ENCODE measurements at places on chromosomes 7 and 10. TPM values are rescaled to one million over a fixed set of nuclear protein-coding genes. Genes with fewer than 3 reads are reported as not detected.

The PKD1L1 gene
- 2.2 TPM for total RNA-seq

The SLC16A9 gene
- total RNA-seq: 0.13 TPM

The SNCG gene
- total RNA-seq: 5.2 TPM

The CYP2E1 gene
- total RNA-seq: 1.1 TPM

The PTPRN2 gene
- total RNA-seq: 1.1 TPM

The PNLIPRP1 gene
- total RNA-seq: 0.95 TPM

The ASB10 gene
- not detected for total RNA-seq

The RNF133 gene
- not detected for total RNA-seq

The SLC26A3 gene
- 0.36 TPM for total RNA-seq

The ZNF239 gene
- 18.5 TPM for total RNA-seq

The CUEDC2 gene
- total RNA-seq: 79.3 TPM

The OR6B1 gene
- not detected for total RNA-seq

The SPDYE1 gene
- not detected for total RNA-seq

The CHST3 gene
- total RNA-seq: 44.6 TPM

The AKR1E2 gene
- 4.7 TPM for total RNA-seq

The ACTL6B gene
- not detected for total RNA-seq

The KBTBD2 gene
- 36.8 TPM for total RNA-seq

The VTI1A gene
- total RNA-seq: 36.3 TPM

Measured in Panc1 (cell line).